ENCODE measurements at places on chromosomes 4 and X.

GRCh38 chrX:11188664-11189063 is 77.5 kb downstream of the HCCS start:
- no peak for DNase-seq

DNA sequence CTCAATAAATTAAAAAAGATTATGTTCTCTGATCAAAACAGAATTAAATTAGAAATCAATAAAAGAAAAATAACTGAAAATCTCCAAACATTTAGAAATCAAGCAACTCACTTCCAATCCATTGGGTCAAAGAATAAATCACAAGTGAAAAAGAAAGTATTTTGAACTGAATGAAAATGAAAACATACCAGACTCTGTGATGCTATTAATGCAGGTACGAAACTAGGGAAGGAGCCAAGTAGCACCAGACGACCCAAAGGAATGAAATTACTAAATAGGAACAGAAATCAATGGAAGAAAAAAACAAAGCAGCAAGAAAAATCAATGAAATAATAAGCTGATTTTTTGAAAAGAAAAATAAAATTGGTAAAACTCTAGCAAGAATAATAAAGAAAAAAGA is 15.4 kb downstream of the CCDC110 start:
- no peak for DNase-seq

GRCh38 chrX:15043538-15043937 is 170.3 kb downstream of the MOSPD2 start:
- no peak for DNase-seq

DNA sequence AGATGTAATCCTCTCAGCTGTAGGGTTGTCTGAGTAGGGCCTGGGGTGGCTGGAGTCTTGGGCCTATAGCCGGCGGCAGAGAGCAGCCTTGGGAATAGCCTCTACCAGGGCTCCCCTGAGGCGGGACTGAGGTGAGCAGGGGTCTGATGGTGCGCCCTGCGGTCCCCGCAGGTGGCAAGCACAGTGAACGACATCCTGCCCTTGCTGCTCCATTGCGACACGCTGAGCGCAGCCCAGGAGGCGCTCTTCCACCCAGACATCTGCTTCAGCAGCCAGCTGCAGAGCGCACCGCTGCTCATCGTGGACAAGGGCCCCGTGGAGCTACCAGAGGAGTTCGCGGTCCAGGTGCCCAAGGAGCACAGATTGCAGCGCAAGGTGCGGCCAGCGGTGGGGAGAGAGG is 317.0 kb downstream of the ADGRL3 start:
- DNase-seq: no peak

DNA sequence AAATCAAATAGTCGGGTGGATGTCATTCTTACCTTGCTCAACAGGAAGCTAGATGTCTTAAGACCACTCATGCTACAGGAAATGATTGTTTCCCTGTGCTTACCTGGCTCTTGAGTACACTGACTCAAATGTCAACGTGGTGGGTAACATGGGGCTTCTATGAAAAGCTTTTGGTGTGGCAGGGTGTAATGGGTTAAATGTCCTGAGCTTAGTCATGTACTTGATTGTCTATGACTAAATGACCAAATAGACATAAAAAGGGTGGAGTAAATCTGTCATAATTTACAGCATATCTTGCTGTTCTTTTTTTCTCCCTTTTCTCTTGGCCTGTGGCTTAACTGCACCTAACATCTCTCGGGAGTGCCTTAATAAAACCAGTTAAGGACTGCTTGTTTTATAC is 44.9 kb downstream of the CCNG2 start:
- DNase-seq: no peak

DNA sequence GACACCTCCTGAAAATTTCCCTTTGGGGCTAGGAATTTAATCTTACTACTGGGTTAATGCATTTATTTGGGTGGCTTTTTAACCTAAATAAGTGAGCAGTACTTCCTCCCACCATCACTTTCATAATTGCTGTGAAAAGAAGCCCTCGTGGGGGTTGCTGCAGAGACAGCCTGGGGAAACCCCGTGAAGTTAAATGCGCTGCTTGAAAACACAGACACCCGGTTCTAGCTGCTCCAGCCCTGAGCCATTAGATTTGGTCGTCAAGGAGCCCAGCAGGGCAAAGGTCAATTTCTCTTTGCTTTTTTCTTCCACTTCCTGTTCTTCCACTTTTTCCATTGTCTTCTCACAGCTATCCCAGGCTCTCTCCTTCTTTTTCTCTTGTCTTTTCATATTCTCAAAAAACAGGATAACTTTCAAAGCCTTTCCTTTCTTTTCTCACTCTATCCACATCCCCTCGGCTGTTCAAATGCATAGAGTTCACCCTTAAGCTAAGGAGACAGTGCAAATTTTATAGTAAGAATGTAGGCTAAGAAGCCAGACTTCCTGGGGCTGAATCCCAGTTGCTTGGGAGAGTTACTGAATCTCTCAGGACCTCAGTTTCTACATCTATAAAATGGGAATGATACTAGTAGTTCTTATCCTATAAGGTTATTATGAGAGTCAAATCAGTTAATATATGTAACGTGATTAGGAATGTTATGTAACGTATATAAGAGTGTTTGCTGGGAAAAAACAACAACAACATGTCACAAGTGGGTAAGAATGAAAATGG is 91.5 kb upstream of the ZNF827 start:
- DNase-seq: no peak

DNA sequence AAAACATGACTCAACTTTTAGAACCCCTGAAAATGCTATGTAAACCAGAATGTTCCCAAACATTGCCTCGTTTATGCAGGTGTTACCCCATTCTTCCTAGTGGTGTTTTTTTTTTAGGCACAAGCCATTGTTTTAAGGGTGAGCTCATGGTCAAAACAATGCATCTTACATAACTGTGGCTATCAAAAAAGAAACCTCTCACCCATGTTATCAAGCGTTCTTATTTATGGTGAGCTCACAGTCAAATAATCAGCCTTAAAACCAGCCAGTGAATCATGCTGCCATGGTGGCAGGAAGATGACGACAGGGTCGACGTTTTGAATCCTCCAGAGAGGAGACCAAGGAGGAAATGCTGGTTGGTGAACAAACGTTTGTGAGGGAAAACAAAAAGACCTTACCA is 195.2 kb downstream of the KDR start:
- no peak for DNase-seq

DNA sequence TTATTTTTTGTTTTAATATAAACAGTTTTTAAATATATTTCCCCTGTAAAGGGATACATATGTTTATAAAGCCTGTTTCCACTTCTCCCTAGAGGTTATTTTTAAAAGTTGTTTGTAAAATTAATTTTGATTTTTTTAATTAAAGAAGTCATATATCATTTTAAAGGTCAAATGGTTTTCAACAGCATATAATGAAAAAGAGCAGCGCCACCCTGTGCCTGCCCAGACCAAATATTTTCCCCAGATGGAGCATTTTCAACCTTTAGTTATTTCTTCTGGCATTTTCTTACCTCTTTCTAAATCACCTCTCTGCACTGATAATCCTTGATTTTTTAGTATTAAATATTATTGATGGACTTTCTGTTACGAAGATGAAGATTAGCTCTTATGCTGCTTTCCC is 21.0 kb downstream of the MSX1 start:
- no peak for DNase-seq

DNA sequence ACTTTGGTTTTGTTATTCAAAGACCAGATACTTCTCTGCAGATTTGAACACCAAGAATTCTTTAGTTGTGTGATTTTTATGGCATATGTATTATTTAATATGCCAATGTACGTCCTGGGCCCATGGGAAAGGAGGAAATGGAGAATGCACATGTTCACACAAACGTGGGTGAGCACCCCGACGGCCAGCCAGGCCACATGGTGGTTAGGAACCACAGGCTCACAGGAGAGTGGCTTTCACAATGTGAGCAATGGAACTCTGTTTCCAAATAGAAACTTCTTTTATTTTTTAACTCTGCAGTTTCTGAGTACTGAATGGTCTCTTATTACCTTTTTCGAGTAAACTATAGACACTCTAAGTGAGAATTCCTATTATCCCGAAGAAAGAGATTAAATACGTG is 58.0 kb upstream of the UNC5C start:
- DNase-seq: no peak

- DNase-seq: no peak
Observed at GRCh38 chr4:56880572-56880971, 27.1 kb upstream of the REST start.

GRCh38 chr4:30718021-30718542 is 2.1 kb upstream of the PCDH7 start:
- DNase-seq: no peak

DNA sequence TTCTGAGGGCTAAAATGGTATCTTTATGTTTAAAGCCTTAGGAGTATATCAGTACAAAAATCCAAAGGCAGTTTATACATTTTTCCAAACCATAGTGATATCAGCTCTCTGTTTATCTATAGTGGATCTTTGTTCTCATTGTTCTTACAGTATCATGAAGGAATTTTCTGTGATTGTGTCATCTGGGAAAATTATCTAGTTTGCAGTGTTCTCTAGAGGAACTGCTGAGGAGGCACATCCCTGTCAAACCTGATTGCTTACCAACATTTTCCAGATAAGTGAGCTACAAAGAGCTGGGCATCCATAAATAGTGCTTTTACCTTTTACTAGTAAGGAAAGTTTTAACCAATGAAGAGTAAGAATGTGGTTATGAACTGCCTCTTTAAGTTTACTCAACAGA is 44.9 kb upstream of the SLC25A31 start:
- no peak for DNase-seq

- DNase-seq: no peak
Observed at GRCh38 chr4:10491401-10491800, 34.2 kb upstream of the ZNF518B start.
